ENCODE measurements at places on chromosomes 11 and 22. TPM values are rescaled to one million over a fixed set of nuclear protein-coding genes. Genes with fewer than 3 reads are reported as not detected.

The FBXO7 gene
- total RNA-seq, result 82.8 TPM

- peaks cover 15% of the 10 kb centered on the region for H3K4me1 ChIP-seq
- no peak for DNase-seq
- H3K27ac ChIP-seq, result no peak overlapping the region
- H3K36me3 ChIP-seq, result no peaks in the 10 kb centered on the region
- no peak overlapping the region for H3K4me3 ChIP-seq
Observed at GRCh38 chr11:47856186-47856585, 8.0 kb upstream of the NUP160 start.

- no peak overlapping the region for H3K4me3 ChIP-seq
- H3K27ac ChIP-seq, result no peak overlapping the region
- no peaks in the 10 kb centered on the region for H3K27me3 ChIP-seq
- H3K4me1 ChIP-seq, result no peaks in the 10 kb centered on the region
- no peak for DNase-seq
- peaks cover 2% of the 10 kb centered on the region for H3K36me3 ChIP-seq
Observed at GRCh38 chr11:73454987-73455386, 78.8 kb downstream of the RELT start.

DNA sequence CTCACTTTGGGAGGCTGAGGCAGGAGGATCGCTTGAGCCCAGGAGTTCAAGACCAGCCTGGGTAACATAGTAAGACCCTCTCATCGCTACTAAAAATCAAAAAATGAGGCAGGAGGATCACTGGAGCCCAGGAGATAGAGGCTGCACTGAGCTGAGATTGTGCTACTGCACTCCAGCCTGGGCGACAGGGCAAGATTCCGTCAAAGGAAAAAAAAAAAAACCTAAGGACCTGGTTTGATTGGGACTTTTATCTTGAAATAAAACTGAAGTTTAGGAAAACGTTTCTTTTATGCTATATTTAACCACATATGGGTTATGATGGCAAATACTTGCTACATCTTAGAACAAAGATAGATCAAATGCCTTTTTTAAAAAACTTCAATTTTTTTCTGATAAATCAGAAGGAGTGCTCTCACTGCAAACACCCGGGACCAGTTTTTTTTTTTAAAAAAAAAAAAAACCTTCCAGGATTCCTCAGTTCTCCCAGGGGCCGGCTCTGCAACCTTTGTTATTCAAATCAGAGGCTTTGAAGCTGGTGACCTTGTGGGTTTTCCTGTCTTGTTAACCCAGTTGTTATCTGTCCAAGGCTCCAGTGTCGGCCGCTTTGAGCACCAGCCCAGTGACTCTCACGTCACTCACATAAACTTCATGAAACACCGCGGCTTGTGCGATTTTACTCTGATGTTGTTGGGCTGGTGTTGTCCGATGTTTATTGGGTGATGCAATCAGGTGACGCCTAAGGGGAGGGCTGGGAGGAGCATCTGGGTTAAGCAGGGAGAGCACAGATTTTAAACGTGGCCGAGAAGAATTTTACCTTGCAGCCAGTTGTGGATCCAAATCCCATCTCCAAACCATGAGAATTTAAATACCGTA, 24.7 kb upstream of the SLC22A12 start:
- H3K27ac ChIP-seq, result peak overlapping the region; percentile 70
- H3K27me3 ChIP-seq, result no peaks in the 10 kb centered on the region
- peaks cover 15% of the 10 kb centered on the region for H3K4me1 ChIP-seq
- H3K36me3 ChIP-seq, result no peaks in the 10 kb centered on the region

GRCh38 chr11:11461473-11461872, 108.4 kb upstream of the CSNK2A3 start:
- no peaks in the 10 kb centered on the region for H3K27me3 ChIP-seq
- H3K4me3 ChIP-seq, result no peak overlapping the region
- no peaks in the 10 kb centered on the region for H3K36me3 ChIP-seq

DNA sequence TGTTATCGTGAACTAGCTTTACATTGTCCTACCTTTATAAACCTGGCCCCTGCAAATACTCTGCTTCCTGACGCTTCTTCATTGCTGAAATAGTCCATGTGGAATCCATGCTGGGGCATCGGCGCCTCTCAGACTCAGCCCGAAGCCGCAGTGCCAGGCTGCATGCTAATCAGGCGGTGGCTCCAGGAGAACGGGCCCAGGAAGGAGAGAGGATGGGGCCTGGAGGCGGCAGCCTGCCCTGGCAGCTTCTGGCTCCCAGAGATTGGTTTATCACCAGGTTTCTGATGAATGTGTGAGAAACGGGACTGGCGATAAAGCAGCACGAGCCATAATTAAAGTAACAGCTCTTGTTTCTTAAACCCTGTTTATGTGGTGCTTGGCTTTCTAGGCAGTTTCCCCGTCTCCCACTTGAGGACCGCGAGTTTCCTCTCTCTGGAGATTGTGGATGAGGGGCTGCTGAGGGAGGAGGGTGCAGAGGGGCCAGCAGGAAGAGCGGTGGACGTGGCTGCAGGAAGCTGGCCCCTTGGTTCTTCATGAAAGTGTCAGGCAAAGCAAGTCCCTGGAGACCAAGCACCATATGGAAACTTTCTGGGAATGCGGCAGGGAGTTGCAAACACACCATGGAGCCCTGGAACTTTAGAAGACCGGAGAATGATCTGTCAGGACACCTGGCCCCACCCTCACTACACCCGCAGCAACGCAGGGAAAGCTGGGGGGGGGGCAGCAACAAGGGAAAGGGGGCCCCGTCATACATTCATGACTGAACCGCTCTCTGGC, 93.4 kb downstream of the NTM start:
- H3K4me3 ChIP-seq, result peak overlapping the region; percentile 15
- peaks cover 17% of the 10 kb centered on the region for H3K4me1 ChIP-seq
- no peak overlapping the region for H3K27ac ChIP-seq
- no peaks in the 10 kb centered on the region for H3K36me3 ChIP-seq

- DNase-seq, result no peak
- no peak overlapping the region for H3K4me3 ChIP-seq
- H3K4me1 ChIP-seq, result no peaks in the 10 kb centered on the region
- peaks cover 10% of the 10 kb centered on the region for H3K36me3 ChIP-seq
- H3K27me3 ChIP-seq, result no peaks in the 10 kb centered on the region
Observed at GRCh38 chr11:18578975-18579598, 9.4 kb downstream of the UEVLD start.

DNA sequence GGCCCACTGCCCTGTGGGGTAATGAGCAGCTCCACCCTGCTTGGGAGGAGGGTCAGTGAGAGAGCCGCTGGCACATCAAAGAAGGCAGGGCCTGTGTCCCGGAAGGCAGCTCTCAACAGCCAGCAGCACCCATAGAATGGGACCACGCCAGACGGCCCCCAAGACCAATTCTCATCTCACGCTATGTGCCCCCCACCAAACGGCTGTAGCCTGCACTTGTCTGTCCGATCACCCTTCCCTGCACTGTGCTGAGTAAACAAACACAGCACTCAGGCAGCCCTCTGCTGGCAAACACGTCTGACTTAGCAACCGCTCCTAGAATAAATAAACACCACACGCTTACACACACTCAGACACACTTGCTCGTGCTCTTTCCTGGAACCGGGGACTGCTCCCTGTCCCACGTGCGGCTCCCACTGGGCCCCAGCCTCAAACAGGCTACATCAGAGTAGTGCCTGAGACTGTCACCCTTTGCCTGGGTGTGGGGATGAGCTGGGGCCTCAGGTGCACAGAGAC, 53.2 kb upstream of the CDON start:
- no peaks in the 10 kb centered on the region for H3K27me3 ChIP-seq
- H3K4me1 ChIP-seq, result peaks cover 53% of the 10 kb centered on the region
- H3K27ac ChIP-seq, result peak overlapping the region; percentile 68
- H3K36me3 ChIP-seq, result no peaks in the 10 kb centered on the region
- no peak overlapping the region for H3K4me3 ChIP-seq
- no peak for DNase-seq
